ENCODE measurements at places on chromosomes 3 and 15.

GRCh38 chr3:32120471-32120870 is 14.1 kb downstream of the GPD1L start:
- DNase-seq = no peak

DNA sequence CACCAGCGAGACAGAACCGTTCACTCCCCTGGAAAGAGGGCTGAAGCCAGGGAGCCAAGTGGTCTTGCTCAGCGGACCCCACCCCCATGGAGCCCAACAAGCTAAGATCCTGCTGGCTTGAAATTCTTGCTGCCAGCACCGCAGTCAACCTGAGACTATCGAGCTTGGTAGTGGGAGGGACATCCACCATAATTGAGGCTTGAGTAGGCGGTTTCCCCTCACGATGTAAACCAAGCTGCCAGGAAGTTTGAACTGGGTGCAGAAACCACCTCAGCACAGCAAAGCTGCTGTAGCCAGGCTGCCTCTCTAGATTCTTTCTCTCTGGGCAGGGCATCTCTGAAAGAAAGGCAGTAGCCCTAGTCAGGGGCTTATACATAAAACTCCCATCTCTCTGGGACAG is 151.0 kb downstream of the MBNL1 start:
- no peak for DNase-seq

DNA sequence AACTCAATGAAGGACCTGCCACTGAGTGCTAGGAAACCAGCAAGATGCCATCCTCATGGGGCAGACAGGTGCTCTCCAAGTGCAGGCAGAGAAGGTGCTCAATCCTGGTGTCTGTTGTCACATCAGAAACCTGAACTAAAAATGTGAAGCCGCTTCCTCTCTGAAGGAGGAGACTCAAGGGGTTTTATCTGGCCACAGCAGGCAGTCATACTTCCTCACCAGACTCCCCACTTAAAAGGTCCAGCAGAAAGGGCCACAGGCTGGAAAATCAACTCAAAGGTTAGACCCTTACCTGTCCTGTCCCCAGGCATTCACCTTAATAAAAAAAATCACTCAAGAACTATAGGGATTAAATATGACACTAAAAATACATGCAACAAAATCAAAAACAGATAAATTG is 4.8 kb downstream of the CCDC12 start:
- no peak for DNase-seq

DNA sequence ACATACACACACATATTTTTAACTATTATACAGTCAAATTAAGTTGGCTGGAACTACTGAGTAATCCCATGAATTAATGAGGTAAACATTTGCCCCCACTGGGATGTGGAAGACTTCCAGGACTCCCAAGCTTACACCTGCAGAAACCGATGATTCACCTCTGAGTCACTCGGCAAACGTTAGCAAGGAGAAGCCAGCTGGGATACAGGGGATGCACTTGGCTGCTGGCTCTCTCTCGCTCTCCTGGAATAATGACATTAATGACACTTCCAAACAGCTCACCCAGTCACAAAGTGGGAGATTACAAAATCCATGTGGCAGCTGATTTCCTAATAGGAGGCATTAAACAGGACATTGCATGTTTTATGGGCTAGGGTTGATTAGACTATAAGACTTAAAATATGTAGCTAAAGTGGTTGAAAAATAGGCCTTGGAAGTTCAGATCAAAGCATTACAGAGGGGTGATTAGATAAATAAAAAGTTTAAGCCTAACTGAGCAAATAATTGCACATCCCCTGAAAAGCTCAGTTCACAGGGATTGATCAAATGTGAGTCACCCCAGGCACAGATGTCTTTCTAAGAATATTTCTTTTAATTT is 500.9 kb downstream of the SOX2 start:
- peak; percentile 84 for DNase-seq
